ENCODE measurements at places on chromosomes 5 and 9.
A peak's percentile ranks its signal among the peaks of the same experiment; 100 is the strongest.

DNA sequence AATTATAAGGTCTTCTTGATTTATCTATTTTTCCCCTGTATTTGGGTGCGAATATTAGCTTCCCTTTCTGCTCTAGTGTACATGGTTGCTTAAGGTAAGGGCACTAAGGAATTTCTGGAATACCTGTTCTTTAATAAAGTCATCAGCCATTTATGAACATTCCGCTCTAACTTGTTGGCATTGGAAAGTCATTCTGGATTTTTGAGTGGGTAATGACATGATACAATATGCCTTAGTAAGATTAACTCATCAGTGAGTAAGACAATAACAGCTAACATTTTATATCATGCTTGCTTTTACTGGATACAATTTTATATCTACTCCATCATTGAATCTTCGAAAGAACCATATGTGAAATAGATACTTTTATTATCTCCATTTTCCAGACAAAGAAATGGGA, 196.1 kb downstream of the ARRDC3 start:
- no peak for DNase-seq

- DNase-seq = no peak
Measured at GRCh38 chr5:31934156-31934555, 240.0 kb downstream of the GOLPH3 start.

DNA sequence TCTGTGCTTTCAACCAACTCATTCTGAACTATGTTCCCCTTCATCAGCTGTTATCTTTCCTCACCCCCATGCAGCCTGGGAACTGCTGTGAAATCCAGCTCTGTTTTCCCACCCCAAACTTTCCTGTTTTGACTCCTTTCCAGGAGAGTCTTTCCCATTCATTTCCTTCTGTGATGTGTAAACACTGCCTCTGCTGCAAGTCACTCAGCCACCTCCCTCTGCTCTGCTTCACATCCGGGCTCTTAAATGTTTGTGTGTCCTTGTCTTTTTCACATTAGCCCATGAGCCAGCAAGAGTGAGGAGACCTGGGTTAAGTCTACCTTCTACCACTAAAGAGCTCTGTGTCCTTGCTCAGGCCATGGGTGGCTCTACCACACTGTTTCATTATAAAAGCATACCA, 137.5 kb downstream of the ICE1 start:
- DNase-seq = no peak

DNA sequence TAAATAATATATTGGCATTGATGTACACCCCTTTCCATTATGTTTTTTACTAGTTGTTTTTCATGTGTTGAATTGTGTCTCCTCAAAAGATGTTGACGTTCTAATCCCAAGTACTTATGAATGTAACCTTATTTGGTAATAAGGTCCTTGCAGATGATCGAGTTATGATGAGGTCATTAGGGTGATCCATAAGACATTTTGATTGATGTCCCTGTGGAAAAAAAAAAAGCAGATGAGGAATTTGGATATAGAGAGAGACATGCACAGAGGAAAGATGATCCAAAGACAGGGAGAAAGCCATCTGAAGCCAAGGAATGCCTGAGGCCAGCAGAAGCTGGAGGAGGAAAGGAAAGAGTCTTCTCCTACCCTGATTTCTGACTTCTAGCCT, 632.7 kb downstream of the TLR4 start:
- no peak for DNase-seq

GRCh38 chr9:127218818-127219217, 45.8 kb upstream of the GARNL3 start:
- no peak for DNase-seq

- no peak for DNase-seq
Measured at GRCh38 chr9:121317737-121318630, 50.0 kb downstream of the GSN start.

- DNase-seq = no peak
Measured at GRCh38 chr5:17730421-17730820, 96.2 kb downstream of the TAF11L14 start.

GRCh38 chr9:15305470-15305869, 1.5 kb downstream of the TTC39B start:
- no peak for DNase-seq

- no peak for DNase-seq
Measured at GRCh38 chr5:16271851-16272250, 92.3 kb upstream of the MARCHF11 start.

- no peak for DNase-seq
Measured at GRCh38 chr9:88266416-88266815, 121.8 kb upstream of the SPIN1 start.

GRCh38 chr5:9197881-9198260, 348.0 kb downstream of the SEMA5A start:
- DNase-seq = no peak

DNA sequence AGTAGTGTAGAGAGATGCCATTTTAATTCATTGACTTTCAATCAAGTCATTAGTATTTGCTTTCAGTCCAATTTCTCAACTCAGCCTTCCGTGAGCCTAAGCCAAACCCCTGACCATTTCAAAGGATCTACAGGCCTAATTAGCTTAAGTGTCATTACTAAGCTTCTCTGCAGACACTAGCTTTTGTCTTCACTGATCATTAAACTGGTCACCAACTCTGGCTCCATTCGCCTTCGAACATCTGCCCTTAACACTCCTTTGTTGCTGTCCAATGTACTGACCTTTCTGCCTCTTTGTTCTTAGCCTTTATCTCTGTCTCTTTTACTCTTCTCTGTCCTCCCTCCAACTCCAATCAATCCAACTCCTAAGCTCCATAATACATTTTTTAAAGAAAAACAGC, 299.3 kb downstream of the DIRAS2 start:
- no peak for DNase-seq

DNA sequence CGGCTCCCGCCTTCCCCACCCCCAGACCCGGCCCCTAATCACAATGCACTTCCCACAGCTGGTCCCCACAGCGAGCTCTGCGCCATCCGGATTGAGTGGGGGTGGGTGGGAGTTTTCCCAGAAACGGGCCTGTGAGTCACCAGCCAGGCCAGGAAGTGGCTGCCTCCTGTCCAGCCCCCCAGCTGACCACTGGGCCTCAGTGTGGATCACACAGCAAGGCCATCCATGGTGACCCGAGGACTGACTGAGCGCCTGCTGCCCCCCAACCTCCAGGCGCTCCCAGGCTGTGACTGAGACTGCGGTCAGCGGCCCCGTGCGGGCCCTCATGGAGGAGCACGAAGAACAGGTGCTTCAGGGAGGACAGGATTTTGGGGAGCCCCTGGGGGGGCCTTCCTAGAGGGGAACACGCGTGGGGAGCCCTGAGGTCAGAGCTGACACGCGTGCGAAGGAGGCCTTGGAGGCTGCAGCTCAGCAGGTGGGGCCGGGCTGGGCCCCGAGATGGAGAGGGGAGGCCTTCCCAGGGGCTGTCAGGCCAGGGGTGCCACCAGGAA, 48.3 kb upstream of the EGFL7 start:
- DNase-seq = no peak

GRCh38 chr5:109199799-109200620, 209.8 kb downstream of the PJA2 start:
- no peak for DNase-seq

- peak; percentile 29 for DNase-seq
Measured at GRCh38 chr5:11955331-11955730, 51.1 kb upstream of the CTNND2 start.

DNA sequence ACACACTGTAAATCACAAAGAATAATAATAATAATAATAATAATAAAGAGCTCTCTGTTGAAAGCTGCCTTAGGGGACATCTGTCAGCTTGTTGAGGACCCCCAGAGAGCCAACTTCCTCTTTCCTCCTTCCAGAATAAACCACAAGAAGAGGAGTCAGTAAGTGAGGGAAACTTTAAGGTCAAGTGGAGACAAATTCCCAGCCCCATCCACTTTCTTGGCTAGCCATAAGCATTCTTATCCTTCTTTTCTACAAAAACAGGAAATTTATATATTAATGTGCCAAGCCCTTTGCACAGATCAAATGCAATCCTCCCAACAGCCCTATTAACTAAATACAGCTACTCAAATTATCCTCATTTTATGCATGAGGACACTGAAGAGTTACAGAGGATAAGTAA, 9.4 kb upstream of the C5orf58 start:
- no peak for DNase-seq

DNA sequence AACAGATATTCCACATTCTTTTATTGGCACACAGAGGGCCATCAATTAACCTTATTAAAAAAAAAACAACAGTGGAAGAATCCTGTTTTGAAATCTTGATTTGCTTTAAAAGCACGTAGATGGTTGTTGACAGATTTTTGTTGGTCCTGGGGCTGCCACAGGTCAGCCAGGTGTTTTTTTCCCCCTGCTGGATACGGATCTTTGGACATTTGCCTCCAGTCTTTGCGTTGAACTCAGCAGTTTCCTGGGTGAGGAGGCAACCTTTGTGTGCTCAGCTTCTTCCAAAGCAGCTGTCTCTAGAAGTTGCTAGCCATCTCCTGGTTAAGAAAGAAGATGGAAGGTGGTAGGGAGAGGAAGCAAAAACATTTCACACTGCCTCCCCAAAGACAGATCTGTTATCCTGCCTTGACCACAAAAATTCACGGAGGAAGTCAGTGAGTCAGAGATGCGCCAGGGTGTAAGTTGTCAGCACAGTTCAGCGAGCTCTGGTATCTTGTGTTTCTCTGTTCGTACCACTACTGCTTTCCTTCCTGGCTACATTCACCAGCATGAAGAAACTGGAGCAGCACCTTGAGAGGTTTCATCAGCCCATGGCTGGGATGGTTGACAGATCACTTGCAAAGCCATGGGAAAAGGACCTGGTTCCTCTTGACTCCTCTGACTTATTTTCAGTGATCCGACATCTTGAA, 207.3 kb downstream of the ARHGAP26 start:
- no peak for DNase-seq

DNA sequence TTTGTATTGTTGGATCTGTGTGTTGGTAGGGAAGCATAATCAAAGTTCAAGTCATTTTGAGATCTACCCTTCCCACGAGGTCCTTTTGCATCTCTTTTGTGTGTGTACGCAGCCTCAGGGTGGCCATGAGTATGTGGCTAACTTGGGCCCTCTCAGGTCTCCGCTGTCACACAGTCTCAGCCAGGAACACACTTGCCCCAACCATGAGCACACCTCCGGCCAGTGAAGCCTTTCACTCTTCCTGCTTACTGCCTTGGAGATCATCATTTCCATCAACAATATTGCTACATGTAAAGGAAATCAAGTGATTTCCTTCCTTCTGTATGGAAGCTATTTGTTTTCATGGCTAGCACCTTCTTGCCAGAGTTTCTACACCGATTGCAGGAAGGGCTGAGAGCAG, 13.9 kb downstream of the ZNF346 start:
- no peak for DNase-seq

DNA sequence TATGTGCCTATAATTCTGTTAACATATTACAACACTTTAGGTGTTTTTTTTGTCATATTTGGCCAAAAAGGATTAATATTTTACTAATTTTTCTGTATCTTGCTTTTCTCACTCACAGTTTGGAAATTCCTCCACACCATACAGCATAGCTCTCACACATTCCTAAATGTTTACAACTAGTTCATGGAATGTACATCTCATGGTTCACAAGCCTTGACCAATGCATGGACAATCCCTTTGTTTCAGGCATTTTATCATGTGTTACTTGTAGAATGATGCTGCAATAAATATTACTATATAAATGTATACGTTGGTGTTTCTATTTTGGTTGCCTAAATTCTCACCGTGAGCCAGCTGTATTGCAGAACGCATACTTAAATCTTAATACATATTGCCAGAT, 80.5 kb upstream of the SPATA31C2 start:
- no peak for DNase-seq

- DNase-seq = no peak
Measured at GRCh38 chr5:160054047-160054446, 45.1 kb downstream of the TTC1 start.

DNA sequence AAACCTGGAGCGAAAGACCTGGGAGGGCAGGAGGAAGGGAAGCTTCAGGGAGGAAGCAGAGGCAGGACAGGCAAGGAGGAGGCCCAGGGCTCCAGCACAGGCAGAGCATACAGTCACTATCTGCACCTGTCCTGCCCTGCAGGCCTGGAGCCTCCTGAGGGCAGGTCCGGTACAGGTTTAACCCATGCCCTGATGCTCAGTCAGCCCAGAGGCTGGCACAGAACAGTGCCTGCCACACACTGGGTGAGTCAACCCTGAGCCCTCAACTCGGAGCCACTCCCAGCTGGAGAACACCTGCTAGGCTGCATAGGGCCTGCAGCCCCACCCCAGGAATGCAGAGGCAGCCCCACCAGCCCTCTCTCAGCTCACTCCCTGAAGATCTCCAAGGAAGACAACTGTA, 161.5 kb upstream of the PHYKPL start:
- no peak for DNase-seq

GRCh38 chr9:109969573-109970237, 189.7 kb downstream of the PALM2AKAP2 start:
- DNase-seq = no peak

- peak; percentile 50 for DNase-seq
Measured at GRCh38 chr9:76716085-76716672, 48.1 kb upstream of the PCA3 start.

GRCh38 chr9:121909111-121909510, 184.0 kb downstream of the TTLL11 start:
- no peak for DNase-seq

DNA sequence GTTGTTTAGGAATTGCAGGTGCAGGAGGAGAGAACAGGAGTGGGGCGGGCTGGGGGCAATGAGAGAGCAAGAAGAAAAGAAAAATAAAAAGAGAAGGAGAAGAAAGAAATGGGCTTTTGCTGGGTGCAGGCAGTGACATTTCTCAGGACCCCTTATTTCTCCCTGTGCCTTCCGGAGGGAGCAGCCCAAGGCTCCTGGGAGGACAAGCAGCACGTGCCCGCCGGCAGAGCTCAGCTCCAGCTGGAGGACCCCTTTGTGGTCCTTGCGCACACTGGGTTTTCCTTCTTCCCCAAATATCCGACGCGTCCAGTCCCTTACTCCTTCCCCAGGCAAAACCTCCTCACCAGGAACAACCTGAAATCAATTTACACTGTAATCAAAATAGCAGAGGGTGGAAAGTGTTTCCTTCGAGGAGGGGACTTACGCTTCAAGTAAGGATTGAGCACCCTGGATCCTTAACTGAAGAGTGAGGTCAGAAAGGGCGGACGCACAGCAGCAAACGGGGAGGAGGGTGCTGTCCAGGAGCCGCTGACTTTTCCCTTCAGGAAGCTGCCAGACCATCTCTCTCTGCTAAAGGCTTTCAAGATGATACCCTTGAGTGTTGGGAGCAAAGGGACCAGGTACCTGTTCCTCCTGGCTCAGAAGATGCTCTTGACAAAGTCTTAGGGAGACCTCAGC, 2.1 kb downstream of the BTNL9 start:
- DNase-seq = no peak

DNA sequence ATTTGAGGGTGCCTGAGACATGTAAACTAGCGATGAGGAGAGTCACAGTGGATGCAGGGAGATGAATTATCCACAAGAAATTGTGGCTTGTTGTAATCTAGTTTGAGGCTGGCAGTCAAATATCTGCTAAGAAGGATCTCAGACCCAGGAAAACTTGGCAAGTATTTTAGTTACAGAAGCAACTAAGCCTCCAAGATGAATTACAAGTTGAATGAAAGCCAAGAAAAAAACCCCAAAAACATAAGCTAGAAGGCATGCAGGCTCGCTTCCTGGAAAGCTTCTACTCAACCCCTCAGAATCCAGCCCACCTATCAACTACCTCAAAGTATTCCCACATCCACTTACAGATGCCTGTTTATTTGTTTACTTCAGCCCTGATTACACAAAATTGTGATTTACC, 696.9 kb downstream of the MAT2B start:
- DNase-seq = no peak

- no peak for DNase-seq
Measured at GRCh38 chr5:51395666-51396356, 12.6 kb downstream of the ISL1 start.

GRCh38 chr5:35828082-35828598, 28.6 kb upstream of the IL7R start:
- no peak for DNase-seq

GRCh38 chr5:80220245-80220897, 35.5 kb downstream of the SERINC5 start:
- DNase-seq = no peak
